ENCODE measurements at places on chromosomes 16 and 17.

DNA sequence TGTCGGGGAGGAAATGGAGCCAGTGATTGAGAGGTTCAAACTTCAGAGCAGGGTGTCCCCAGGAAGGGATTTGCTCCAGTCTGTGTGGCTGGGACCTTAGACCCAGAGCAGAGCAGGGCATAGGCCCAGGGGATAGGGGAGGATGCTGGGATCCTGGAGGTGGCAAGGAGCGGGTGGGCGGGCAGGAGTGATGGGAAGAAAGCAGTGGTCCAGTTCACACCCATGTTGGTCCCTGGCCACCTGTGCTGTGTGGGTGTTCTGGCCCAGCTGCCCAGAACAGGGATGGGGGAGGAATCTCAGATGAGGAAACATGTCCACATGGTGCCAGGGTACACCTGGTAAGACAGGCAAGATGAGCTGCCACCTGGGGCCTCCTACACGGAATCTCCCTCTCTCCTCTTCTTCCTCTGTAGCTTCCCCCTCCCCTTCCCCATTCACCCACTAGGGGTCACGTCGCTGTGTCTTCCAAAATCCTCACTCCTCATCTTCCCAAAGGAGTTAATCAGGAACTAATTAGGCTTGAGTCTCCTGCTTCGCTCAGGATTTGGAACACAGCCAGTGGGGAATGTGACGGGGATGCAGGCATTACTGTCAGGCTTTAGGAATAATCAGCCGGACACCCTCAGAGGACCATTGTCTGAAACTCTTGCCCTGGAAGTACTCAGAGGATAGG, 2.3 kb downstream of the BEAN1 start:
- DNase-seq, result no peak

DNA sequence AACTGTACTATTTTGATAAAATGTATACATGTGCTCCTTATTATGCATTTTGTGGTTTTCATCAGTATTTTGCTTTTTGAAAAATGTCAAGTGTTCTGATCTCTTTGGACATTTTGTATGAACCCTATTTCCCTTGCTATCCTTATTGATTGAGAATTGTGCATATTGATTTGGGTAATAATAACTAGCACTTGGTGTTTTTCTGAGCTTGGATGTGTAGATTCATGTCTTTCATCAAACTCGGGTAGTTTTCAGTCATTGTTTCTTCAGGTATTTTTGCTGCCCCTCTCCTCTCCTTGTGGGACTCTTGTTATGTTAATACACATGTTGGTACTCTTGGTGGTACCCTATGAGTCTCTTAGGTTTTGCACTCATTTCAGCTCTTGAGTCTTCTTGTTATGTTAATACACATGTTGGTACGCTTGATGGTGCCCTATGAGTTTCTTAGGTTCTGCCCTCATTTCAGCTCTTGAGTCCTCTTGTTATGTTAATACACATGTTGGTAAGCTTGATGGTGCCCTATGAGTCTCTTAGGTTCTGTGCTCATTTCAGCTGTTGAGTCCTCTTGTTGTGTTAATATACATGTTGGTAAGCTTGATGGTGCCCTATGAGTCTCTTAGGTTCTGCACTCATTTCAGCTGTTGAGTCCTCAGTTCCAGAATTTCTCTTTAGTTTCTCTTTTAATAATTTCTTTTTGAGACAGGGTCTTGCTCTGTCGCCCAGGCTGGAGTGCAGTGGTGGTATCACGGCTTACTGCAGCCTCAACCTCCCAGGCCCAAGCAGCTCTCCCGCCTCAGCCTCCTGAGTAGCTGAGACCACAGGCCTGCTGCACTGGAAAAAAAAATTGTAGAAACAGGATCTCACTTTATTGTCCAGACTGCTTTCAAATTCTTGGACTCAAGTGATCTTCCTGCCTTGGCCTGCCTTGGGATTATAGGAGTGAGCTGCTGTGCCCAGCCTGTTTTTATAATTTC, 19.3 kb downstream of the ZNF750 start:
- no peak for DNase-seq

- peak; percentile 54 for DNase-seq
Measured at GRCh38 chr16:57600048-57600835, 28.2 kb upstream of the ADGRG1 start.

DNA sequence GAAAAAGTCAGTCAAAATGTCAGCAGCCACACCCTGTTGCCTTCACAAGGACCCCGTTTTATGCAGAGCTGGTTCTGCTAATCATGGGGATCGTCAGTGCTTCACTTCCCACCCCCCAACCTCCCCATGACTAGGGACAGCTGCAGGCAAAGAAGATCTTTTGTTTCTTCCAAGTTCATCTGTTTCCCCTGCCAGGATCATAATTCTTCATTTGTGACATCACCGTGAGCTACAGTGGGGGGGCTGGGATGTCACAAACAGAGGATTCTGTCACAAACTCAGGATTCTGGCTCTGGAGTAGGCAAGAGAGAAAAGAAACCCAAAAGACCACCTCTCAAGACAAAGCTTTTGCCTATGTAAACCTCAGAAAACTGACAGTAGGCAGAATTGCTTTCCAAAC, 24.7 kb downstream of the DNAJC7 start:
- DNase-seq, result no peak

DNA sequence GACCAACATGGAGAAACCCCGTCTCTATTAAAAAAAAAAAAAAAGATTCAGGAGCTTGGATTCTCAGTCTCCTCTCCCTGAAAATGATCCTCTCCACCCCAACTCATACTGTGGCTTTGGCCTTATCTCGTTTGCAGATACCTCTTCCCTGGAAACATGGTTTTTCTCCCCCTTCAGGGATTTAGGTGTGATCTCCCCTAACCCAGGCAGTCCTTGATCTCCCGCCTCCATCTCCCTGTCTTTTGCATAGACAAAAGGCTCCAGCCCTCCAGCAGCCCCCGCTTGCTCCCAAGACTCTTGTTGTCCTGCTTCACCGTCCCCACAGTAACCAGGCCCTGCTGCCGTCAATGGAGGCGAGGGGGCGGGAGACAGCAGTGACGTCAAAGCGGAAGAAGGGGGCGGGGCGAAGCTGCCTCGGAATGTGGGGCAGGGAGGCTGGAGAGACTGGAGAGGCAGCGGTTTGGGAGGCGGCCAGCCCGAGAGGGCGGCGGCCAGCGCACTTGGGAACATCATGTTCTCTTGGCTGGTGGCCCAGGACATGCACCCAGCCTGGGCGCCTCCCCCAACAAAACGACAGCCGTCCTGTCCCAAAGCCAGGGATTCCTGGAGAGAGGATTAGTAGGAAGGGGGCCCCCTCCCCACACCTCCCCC, 1.9 kb upstream of the PER1 start:
- peak; percentile 94 for DNase-seq

- DNase-seq, result no peak
Measured at GRCh38 chr16:69724414-69724873, 1.9 kb downstream of the NQO1 start.
